Adrenal gland (tissue), 19 donors: ENCODE measurements at places on chromosomes 6 and 20. TPM values are rescaled to one million over a fixed set of nuclear protein-coding genes. Genes with fewer than 3 reads are reported as not detected.

Gene WASF1
- total RNA-seq, result 7.5 TPM

Gene GTSF1L
- total RNA-seq, result not detected

DNA sequence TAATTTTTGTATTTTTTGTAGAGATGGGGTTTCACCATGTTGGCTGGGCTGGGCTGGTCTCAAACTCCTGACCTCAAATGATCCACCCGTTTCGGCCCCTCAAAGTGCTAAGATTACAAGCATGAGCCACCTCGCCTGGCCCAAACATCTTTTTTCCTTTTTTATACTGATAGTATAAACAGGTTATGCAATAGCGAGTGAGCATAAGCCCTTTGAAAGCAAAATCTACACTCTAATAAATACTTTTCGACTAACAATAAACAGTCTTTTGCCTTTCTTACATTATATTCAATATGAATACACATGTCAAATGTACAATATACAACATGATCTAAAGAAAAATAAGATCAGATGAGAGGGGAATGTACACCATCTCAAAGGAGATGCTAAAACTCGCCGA lies 38.7 kb downstream of the KIF13A start:
- DNase-seq, result no peak
- peaks cover 29% of the 10 kb centered on the region for H3K4me1 ChIP-seq
- no peak overlapping the region for H3K27ac ChIP-seq
- H3K36me3 ChIP-seq, result no peaks in the 10 kb centered on the region
- H3K27me3 ChIP-seq, result no peaks in the 10 kb centered on the region

GRCh38 chr6:137076277-137077068 lies 31.7 kb upstream of the IL20RA start:
- no peaks in the 10 kb centered on the region for H3K4me1 ChIP-seq
- DNase-seq, result peak; percentile 78

- no peak overlapping the region for H3K27ac ChIP-seq
- peaks cover 10% of the 10 kb centered on the region for H3K4me1 ChIP-seq
- DNase-seq, result no peak
- H3K4me3 ChIP-seq, result no peak overlapping the region
- no peaks in the 10 kb centered on the region for H3K27me3 ChIP-seq
- H3K36me3 ChIP-seq, result no peaks in the 10 kb centered on the region
These were observed 67.3 kb downstream of the TRAM2 start for GRCh38 chr6:52509281-52510212.

DNA sequence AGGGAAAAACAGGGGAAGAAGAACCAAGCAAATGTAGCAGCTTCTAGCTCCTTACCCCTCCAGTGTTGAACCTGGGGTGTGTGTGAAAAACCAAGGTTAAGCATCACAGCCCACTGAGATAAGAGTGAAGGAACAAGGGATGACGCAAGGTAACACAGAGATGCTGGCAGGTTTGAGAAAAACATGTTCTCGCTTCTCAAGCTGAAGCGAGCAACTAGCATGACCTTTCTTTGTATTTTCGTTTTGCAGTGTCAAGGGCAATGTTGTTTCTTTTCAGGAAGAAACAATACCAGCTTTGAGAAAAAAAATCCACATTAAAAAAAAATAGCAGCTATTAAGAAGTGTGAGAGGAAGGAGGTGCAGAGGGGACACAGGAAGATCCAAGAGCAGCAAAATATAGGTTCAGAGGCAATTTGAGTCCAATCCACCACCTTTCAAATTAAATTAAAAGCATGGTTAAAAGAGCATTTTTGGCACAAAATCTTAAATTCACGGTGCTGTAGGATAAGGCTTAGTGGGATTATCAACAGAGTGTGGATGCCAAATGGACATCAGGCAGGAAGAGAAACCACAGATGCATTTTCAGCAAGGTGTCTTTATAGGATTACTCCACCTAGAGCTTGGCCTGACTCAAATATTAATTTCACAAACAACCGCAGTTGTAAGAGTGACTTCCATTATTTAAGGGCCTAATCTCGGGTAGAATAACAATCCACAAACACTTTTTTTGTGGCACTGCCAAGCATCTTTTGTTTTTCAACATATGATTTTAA lies 70.9 kb downstream of the SYNE1 start:
- no peak overlapping the region for H3K27ac ChIP-seq
- no peak for DNase-seq
- no peaks in the 10 kb centered on the region for H3K36me3 ChIP-seq
- no peaks in the 10 kb centered on the region for H3K4me1 ChIP-seq
- no peak overlapping the region for H3K4me3 ChIP-seq

DNA sequence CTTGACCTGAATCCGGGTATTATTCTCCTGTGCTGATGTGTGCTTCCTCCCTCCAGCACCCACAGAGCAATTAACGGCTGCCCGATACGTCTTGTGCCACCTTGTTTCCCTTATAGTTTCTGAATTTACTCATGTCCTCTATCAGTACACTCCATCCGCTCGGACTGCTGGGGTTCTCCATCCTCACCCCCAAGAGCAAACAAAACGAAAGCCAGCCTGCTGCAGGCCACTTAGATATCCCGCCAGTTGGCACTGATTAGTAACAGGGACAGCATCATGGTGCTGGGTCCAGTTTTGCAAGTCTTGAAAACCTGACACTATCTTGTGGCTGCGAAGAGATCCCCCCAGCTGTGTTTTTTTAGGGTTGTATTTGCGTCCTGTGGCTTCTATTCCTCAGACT lies 71.8 kb downstream of the SSR1 start:
- H3K27me3 ChIP-seq, result no peaks in the 10 kb centered on the region

DNA sequence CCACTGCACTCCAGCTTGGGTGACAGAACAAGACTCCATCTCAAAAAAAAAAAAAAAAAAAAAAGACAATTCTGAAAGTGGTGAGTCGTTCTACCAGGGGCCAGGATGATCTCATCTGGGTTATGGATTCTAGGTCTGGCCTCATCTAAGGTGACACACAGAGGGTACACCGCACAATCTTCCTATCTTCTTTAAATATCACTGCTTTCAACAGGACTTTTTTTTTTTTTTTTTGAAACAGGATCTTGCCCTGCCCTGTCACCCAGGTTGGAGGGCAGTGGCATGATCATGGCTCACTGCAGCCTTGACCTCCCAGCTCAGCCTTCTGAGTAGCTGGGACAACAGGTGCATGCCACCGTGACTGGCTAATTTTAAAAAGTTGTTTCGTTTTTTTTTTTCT lies 67.7 kb downstream of the SLC16A10 start:
- H3K4me3 ChIP-seq, result no peak overlapping the region
- H3K27me3 ChIP-seq, result no peaks in the 10 kb centered on the region
- no peaks in the 10 kb centered on the region for H3K36me3 ChIP-seq
- no peak overlapping the region for H3K27ac ChIP-seq
- no peaks in the 10 kb centered on the region for H3K4me1 ChIP-seq
- DNase-seq, result no peak

DNA sequence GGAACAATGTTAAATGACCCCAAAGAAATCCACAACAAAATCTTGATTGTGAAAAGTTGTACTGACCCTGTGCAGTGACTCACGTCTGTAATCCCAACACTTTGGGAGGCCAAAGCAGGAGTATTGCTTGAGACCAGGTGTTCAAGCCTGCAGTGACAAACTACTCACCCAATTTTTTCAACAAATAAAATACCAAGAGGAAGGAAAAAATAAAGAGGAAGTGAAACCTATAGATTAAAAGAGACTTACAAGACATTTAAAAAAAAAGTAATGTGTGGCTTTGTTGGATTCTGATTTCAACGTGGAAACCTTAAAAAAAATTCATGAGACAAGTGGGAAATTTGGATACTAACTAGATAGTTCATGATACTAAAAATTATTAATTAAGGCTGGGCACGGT lies 31.9 kb downstream of the GINS1 start:
- H3K4me1 ChIP-seq, result no peaks in the 10 kb centered on the region
- no peaks in the 10 kb centered on the region for H3K27me3 ChIP-seq
- no peak overlapping the region for H3K4me3 ChIP-seq
- no peak for DNase-seq

GRCh38 chr6:93293460-93293859 lies 125.9 kb downstream of the EPHA7 start:
- DNase-seq, result no peak
- H3K36me3 ChIP-seq, result no peaks in the 10 kb centered on the region
- no peaks in the 10 kb centered on the region for H3K27me3 ChIP-seq
- no peak overlapping the region for H3K4me3 ChIP-seq

DNA sequence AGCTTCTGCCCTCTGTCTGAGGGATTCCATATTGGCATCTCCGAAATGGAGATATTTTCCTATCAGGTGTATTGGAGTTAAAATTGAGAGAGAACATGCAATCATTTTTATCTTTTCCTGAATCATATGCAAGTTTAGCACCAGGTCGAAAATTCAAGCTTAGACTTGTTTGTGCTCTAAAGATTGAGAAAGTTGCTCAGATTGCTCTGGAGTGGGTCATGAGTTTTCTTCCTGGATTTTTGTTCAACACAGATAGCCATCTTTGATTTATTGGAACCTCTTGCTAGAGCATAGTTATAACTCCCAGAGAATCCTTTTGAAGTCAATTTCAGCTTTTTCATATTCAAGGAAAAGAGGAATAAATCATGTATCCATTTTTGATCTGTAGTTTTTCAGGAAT lies 373.5 kb upstream of the FLRT3 start:
- no peaks in the 10 kb centered on the region for H3K36me3 ChIP-seq
- no peak for DNase-seq
- no peaks in the 10 kb centered on the region for H3K4me1 ChIP-seq
- H3K4me3 ChIP-seq, result no peak overlapping the region

Gene MUCL3
- total RNA-seq, result not detected

Gene BPIFA1
- total RNA-seq, result not detected
